ENCODE measurements at places on chromosomes 4 and X.
A peak's percentile ranks its signal among the peaks of the same experiment; 100 is the strongest.

- DNase-seq: no peak
Observed at GRCh38 chr4:105060628-105061027, 86.0 kb upstream of the TET2 start.

- no peak for DNase-seq
Observed at GRCh38 chrX:135531813-135532212, 11.4 kb downstream of the INTS6L start.

GRCh38 chr4:166174717-166175490 lies 301.9 kb downstream of the TLL1 start:
- no peak for DNase-seq

GRCh38 chr4:128560754-128561495 lies 248.6 kb upstream of the JADE1 start:
- DNase-seq: no peak

- no peak for DNase-seq
Observed at GRCh38 chr4:67762086-67762485, 7.9 kb upstream of the GNRHR start.

GRCh38 chr4:17811078-17811603 lies 362 bp downstream of the NCAPG start:
- DNase-seq: no peak

GRCh38 chr4:24146127-24146526 lies 256.3 kb upstream of the PPARGC1A start:
- no peak for DNase-seq

- DNase-seq: no peak
Observed at GRCh38 chr4:57504139-57504538, 394.0 kb upstream of the IGFBP7 start.

- DNase-seq: no peak
Observed at GRCh38 chrX:2587146-2587545, 86.4 kb upstream of the DHRSX start.

DNA sequence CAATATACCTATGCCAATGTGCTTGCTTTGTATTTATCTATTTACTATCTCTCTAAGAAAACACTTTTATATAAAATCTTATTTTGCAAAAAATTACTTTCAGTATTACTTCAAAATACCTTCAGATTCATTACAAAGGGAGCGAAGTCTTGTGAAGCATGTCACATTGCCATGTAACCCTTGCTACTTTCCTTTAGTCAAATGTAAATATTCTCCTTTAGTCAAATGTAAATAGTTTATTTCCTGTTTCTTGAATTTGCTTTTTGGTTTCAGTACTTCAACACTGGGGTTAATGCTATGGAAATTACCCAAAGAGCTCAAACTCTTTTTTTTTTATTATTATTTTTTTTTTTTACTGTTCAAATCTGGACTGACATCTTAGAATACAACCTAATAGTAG lies 383.3 kb downstream of the GRXCR1 start:
- DNase-seq: no peak

- DNase-seq: no peak
Observed at GRCh38 chr4:6905516-6906445, 3.8 kb upstream of the TBC1D14 start.

DNA sequence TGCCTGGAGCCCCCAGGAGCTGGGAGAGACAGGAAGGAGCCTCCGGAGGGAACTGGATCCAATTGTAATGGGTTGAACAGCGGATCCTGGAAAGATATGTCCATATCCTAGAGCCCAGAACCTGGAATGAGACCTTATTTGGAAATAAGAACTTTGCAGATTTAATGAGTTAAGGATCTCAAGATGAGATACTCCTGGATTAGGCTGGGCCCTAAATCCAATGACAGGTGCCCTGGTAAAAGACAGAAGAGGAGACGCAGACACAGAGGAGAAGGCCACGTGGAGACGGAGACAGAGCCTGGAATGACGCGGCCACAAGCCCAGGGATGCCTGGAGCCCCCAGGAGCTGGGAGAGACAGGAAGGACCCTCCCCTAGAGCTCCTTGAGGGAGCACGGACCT lies 34.1 kb downstream of the P2RY8 start:
- DNase-seq: no peak

GRCh38 chr4:71907071-71907470 lies 123.2 kb upstream of the GC start:
- DNase-seq: no peak

GRCh38 chr4:88609387-88609786 lies 17.1 kb downstream of the HERC3 start:
- DNase-seq: no peak

DNA sequence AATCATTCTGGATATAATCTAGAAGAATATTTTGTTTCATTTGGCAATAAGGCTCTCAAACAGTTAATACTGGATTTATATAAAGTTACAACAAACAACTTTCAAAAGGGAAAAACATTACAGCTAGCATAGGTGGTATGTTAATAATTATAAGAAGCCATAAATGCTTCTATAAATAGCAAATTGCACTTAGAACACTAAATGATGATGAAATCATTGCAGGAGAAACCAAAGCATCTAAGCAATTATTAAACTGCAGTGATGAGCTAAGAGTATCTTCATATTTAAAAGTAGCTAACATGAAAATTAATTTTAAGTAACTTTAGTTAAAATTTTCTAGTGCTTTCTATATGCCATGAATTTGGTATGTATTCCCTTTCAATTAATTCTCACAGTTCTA lies 189.5 kb downstream of the CENPC start:
- DNase-seq: no peak

DNA sequence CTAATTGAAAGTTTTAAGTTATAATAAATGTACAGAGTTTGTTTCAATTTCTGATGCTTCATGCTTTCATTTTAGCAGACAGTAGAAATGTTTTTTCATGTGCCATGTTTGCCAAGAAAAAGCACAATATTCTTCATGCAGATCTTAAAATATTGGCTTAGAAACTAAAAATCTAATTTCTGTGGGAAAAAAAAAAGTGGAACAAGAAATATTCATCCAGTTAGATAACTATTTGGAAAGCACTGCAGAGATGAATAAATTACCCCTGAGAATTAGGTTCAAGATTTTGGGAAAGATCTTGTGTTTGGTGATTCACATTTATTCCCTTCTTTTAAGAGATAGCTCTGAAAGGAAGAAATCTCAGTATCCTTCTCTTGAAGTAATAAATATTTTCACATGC lies 912.5 kb downstream of the C4orf33 start:
- DNase-seq: no peak

- DNase-seq: no peak
Observed at GRCh38 chr4:101102114-101102742, 245.1 kb downstream of the PPP3CA start.

DNA sequence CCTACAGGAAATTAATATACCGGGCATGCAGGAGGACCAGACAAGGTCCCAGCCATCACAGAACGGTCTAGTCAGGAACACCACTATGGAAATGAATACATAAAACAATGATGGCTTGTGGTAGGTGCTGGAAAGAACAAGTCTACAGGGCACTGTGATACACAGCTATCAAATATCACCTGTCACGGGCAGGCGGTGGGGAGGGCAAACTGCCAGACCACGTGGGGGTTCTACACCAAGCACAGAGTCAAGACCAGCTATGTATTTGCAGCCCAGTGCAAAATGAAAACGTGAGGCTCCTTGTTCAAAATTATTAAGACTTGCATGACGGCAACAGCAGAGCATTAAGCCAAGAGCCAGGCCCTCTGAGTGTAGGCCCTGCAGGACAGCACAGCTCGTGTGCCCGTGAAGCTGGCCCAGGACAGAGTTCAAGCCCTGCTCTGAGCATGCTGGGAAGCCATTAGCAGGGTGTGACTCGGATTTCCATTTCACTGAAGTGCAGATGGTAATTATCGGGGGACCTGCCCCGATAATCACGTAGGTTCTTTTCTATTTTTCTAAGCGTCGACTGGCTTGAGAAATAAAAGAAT lies 83.6 kb downstream of the JAKMIP1 start:
- DNase-seq: no peak

DNA sequence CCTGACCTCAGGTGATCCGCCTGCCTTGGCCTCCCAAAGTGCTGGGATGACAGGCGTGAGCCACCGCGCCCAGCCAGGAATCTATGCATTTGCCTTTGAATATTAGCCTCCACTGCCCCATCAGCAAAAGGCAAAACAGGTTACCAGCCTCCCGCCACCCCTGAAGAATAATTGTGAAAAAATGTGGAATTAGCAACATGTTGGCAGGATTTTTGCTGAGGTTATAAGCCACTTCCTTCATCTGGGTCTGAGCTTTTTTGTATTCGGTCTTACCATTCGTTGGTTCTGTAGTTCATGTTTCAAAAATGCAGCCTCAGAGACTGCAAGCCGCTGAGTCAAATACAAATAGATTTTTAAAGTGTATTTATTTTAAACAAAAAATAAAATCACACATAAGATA lies 44.2 kb upstream of the SHOX start:
- no peak for DNase-seq

- no peak for DNase-seq
Observed at GRCh38 chr4:129972257-129972656, 876.3 kb downstream of the C4orf33 start.

DNA sequence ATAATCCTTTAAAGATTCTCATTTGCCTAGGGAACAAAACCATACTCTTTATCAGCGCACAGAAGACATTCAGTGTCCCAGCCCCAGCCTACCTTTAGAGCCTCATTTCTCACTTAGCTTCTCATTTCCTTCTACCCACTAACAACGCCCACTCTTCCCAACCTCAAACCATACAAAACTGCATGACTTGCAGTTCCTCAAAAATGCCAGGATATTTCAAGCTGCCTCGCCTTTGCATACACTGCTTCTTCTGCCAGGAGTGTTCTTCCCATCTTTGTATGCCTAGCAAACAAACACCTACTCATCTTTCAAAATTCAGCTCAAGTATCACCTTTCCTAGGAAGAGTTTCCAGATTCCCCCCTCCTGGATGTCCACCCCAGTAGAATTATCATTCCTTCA lies 129.9 kb upstream of the ADGRL3 start:
- no peak for DNase-seq

DNA sequence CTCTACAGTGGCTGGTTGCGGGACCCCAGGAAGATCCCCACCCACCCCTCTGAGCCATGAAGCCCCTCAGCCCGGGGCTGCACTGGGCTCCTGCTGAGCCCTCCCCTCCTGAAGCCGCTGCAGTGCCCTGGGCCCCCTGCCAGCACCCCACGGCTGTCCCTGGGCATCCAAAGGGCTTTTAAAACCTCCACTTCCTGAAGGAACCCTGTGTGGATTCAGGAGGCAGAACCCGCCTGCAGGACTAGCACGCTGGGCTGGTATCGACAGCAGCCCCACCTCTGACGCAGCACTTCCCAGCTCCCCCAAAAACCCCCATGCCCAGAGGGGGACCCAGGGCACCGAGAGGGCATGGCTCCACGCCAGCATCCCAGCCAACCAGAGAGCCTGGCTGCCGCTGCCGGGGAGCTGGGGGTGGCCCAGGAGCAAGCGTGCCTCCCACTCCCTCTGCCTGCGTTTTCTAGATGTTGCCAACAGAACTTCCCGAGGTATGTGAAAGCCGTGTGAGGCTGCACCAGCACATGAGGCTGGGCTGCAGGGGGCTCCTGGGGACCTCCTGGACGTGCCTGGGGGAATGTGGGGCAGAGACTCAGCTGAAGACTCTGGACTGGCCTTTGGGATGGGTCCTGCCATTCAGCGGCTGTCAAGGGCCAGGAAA lies 6.3 kb downstream of the MXD4 start:
- DNase-seq: no peak

DNA sequence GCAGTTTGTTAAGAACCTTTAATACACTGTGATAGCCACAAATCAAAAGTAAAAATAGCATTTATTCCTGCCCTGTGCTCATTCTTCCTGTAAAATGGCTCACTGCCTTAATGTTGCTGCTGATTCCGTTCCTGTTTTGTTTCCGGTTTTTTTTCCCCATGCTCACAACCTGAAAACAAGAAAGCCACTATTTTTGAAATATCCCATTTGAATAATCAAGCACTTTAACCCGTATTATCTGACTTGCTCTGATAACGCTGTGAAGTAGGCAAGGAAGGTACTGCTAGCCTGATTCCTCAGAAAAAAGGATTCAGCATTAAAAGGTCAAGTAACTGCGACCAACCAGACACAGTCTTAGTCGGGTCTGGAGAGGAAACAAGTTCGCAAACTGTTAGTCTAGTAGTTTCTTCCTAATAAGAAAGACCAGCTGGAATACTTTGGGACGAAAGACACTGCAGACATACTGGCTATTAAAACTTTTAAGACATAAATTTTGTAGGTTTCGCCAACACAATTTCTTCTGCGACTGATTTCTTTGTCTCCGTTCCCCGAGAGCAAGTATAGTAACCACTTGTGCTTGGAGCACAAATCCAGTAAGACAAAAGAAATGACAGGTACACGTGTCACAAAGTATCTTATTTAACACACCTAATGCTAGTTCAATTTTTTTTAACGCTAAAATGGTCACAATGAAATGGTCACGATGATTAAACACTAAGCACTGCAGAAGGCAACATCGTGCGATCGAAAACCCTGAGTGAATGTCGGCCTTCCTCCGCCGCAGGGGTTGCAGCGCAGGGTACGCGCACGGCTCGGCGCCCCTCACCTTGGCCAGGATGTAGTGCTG lies 802 bp downstream of the COX18 start:
- peak; percentile 6 for DNase-seq

- DNase-seq: no peak
Observed at GRCh38 chr4:54400802-54401201, 171.7 kb downstream of the PDGFRA start.

GRCh38 chr4:41267997-41268396 lies 11.3 kb downstream of the UCHL1 start:
- DNase-seq: no peak

- DNase-seq: peak; percentile 38
Observed at GRCh38 chrX:131332331-131332730, 43.2 kb upstream of the IGSF1 start.

- DNase-seq: peak; percentile 15
Observed at GRCh38 chrX:136147315-136147901, at the start of gene FHL1. TSS of gene FHL1 (plus strand) at chrX:136147533.

DNA sequence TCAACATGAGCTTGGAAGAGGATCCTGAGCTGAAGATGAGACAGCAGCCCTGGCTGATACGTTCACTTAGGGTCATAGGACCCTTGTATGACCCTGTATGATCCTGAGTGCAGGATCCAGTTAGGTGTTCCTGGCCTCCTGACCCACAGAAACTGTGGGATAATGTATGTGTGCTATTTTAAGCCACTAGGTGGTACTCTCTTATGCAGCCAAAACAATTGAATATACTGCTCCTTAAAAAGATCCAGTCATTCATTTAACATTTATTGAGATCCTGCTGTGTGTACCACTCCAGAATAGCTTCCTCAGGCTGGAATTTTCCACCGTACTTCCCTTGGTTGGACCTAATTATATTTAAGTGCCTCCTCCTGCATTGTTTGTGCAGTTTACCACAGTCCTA lies 167.1 kb downstream of the AMELX start:
- DNase-seq: no peak

Measured in HuH-7 (cell line).